ENCODE measurements at places on chromosomes 3 and 15.

DNA sequence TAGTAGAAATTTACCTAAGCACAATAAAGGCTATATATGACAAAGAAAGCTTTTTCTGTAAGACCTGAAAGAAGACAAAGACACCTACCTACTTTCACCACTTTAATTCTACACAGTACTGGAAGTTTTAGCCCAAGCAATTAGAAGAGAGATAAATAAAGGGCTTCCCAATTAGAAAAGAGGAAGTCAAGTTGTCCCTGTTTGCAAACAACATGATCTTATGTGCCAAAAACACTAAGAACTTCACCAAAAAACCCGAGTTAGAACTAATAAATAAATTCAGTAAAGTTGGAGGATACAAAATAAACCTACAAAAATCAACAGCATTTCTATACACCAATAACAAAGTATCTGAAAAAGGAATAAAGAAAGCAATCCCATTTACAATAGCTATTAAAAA is 190.9 kb downstream of the NR2F2 start:
- no peak for DNase-seq

DNA sequence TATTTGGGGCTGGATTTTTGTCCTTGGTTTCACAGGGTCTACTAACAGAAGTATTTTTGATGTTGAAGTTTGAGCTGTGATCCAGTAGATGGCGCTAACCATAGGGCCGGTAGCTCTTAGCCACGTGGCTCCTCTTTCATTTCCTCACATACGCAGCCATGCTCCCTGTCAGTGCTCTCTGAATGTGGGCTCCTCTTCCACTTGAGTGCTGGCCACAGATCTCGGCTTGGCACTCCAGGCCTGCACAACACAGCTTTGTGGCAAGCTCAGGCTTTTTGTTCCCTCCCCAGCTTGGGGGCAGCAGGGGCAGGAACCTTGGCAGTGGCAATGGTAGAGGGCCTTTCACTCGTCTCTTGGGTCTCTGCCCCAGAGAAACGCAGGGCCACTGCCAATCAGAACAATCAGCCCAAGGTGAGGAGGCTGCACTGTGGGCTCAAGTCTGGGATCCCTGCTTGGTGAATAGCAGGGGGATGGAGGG is 18.6 kb upstream of the DNAAF4 start:
- DNase-seq: no peak

- no peak for DNase-seq
Measured at GRCh38 chr15:94791008-94791407, 559.6 kb downstream of the MCTP2 start.

GRCh38 chr15:76108021-76108723 is 48.4 kb downstream of the TMEM266 start:
- DNase-seq: no peak

DNA sequence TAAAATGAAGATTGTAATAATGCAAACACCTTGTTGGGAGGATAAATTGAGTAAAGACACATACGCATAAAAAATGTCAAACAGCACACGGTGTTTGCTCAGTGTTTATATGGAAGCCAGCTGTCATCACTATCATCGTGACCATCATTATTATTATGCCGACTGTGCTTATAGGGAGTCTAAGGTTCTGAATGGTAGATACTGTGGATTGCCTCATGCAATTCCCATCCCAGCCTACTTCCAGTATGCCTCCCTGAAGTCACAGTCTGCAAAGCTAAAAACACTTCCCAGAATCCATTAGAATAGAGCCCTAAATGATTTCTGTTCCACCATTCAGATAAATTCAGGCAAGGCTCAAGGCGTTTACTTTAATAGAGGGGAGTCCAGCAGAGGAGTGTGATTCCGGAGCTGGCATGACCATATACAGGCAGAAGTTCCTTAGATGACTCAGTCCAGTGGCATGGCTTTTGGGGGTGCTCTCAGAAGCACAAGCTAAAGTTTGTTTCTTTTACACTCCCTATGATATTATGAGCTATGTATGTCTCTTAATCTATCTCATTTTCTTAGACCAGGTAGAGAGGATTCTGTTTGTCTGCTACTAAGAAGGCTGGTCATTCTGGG is 148.7 kb downstream of the MEX3B start:
- no peak for DNase-seq

DNA sequence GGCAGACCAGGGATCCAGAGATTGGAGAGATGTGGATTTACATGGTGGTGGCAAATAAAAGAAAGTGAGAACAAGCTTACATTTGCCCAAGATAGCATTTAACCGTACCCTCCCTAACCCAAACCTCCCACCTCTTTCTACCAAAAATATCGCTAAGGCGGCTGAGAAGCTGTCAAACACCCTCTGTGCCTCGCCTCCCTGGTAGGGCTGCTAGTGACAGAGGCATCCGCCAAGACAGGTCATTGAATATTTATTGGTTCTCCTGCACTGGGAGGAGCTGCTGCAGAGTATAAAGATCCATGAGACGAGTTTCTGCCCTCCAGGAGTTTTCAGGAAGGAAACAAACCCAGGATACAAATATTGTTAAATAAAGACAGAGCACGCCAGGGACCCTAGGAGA is 107.3 kb upstream of the TMC3 start:
- DNase-seq: no peak

DNA sequence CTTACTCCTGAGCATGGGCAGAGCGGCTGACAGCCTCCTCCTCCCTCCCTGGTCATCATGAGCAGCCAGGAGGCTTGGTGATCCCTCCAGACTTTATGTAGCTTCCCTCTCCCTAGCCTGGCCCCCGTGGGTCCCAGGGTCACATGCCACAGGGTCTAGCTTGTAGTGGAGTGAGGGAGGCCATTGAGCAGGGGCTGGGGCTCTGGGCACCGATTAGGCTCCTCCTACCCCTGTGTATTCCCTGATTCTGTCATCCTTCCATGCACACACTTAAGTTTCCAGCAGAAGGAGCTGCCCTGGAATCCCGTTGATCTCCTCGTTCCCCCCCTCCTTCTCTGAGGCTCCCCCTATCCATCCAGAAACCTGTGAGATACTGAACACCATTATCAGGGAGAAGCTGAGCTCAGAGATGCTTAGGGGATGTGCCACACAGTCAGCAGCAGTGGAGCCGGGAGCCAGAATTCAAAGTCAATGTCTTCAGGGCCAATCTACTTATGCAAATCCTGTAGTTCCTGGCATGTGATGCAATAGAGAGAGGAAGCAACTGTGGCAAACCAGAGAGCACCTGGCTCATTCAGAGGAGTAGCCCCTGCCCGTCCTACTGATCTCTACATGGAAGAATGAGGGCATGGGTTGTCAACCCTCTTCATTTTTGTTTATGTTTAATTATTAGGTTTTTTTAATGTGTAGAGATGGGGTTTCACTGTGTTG is 17.2 kb downstream of the CCDC33 start:
- DNase-seq: no peak

DNA sequence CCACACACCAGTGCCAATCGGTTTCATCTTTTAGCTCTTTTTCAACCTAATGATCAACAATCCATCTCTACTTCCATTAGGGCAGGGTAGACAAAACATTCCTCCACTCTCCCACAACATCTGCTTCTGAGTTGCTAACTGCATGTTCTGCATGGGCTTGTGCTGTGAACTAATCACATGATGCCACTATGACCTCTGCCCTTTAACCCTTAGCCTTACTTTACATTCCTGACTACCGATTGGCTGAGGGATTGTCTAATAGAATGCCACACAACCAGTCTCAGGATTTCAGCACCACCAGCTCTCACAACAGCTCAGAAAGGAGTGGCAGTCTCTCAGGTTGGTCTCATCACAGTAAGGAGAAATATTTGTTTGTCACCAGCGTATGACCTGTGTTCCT is 562.8 kb downstream of the ROBO2 start:
- no peak for DNase-seq

DNA sequence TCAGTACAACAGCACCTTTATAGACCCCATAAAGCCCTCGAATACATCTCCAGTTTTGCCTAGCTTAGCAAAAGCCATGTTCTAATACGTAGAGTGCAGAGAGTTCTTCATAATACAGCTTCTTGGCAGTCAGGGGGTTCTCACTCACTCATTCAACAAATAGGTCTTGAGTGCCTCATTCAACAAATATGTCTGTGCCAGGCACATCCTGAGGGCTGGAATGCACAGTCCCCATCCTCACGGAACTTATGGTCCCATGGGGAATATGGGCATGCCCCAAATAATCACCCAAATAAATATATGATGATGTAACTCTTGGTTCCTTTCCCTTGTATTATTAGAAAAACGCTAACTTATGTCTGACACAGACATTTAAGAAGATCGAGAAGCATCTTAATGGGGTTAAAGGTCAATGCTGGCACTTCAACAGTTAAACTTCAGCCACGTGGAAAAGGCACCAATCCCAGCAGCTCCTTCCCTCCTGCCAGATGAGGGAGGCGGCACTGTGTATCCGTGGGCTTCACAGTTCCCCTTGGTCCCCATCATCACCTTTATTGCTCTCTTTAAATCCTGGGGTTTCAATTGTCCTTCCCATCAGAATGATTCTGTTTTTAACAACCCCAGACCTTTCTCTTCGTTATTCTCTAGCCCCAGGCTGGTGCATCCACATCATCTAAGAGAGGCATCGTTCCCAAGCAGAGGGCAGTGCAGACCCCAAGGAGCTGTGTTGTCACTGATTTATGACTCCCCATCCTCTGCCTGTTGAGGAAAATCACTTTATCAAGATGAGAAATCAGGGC is 18.9 kb upstream of the SEMA5B start:
- DNase-seq: no peak

All from stimulated activated CD8-positive, alpha-beta memory T cell treated with anti-CD3 and anti-CD28 coated beads, Interleukin-12 subunit alpha, Interleukin-12 subunit beta, amount 100 ng/mL, for 4 hours (primary cell).